ENCODE measurements at places on chromosomes 5 and 9. TPM values are rescaled to one million over a fixed set of nuclear protein-coding genes. Genes with fewer than 3 reads are reported as not detected.

Gene PCDHB4
- total RNA-seq = 4.5 TPM

Gene INSL4
- total RNA-seq = not detected

Gene C1QTNF2
- 2.0 TPM for total RNA-seq

Gene MPDZ
- 43.6 TPM for total RNA-seq

Gene BARHL1
- total RNA-seq = not detected

Gene OR1Q1
- not detected for total RNA-seq

Gene C9orf153
- total RNA-seq = not detected

Gene LCN1
- not detected for total RNA-seq

Gene INSL6
- total RNA-seq = not detected

Gene ZNF879
- 16.7 TPM for total RNA-seq

Gene CCDC152
- 9.0 TPM for total RNA-seq

Gene SHLD3
- 13.0 TPM for total RNA-seq

Gene PCDHGA8
- 5.7 TPM for total RNA-seq

Gene SECISBP2
- total RNA-seq = 67.7 TPM

Gene DOCK2
- 3.3 TPM for total RNA-seq

Gene C5orf52
- total RNA-seq = not detected

Gene C9
- under 0.01 TPM for total RNA-seq

Gene GRIN1
- total RNA-seq = 29.8 TPM

Gene TMEM252
- not detected for total RNA-seq

Gene CAMK4
- 67.3 TPM for total RNA-seq

Gene PCDHA1
- 8.6 TPM for total RNA-seq

Gene ENTPD2
- total RNA-seq = 0.82 TPM

Gene ZDHHC11B
- 4.5 TPM for total RNA-seq

Gene MTMR12
- total RNA-seq = 16.7 TPM
